ENCODE measurements at places on chromosomes 4 and X.

- DNase-seq, result no peak
These were observed 109.8 kb downstream of the LUZP4 start for GRCh38 chrX:115399306-115399705.

GRCh38 chrX:68994135-68994890 lies 165.5 kb downstream of the EFNB1 start:
- no peak for DNase-seq

- DNase-seq, result peak; percentile 82
These were observed 12.2 kb downstream of the ARHGEF6 start for GRCh38 chrX:136768469-136769084.

DNA sequence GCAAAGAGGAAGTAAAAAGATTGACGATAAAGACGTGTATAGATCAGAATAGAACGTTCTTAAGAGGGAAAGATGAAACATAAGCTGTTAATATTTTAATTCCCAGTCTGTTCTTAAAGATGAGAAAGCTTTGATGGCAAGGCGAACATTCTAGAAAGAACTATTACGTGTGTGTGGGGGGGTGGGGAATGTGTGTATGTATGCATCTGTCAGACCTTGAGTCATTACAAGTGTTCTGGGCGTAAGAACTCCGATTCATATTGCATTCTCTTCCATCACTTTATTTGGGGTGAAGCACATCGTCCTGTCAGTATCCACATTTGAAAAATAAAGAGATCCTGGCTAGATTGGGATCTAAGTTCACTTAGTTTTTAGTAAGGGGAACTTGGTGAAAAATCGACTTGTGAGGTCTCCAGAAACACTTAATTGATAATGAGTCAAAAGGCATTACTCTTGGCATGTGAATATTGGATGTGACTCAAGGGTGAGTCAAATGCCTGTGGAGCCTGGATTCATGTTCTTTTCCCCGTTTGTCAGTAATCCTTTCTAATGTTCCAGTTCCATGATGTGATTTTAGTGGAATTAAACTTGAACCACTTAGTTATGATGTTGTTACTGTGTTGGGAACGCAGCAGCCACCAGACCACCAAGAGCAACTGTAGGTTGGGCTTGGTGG lies 3.1 kb downstream of the SMS start:
- DNase-seq, result no peak

- no peak for DNase-seq
These were observed 2.6 kb downstream of the PNCK start for GRCh38 chrX:153670748-153671588.

DNA sequence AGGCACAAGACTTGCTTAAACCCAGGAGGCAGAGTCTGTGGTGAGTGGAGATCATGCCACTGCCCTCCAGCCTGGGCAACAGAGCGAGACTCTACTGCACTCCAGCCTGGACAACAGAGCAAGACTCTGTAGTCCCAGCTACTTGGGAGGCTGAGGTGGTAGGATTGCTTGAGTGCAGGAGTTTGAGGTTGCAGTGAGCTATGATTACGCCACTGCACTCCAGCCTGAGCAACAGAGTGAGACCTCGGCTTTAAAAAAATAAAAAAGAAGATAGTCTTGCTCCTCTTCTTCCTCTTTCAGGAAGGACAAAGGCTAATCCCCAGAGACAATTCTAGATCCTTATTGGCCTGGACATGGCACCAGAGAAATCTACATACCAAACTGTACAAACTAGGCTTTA lies 5.7 kb upstream of the PPEF2 start:
- DNase-seq, result no peak

GRCh38 chr4:48173056-48173991 lies 39.3 kb upstream of the TXK start:
- DNase-seq, result peak; percentile 80

DNA sequence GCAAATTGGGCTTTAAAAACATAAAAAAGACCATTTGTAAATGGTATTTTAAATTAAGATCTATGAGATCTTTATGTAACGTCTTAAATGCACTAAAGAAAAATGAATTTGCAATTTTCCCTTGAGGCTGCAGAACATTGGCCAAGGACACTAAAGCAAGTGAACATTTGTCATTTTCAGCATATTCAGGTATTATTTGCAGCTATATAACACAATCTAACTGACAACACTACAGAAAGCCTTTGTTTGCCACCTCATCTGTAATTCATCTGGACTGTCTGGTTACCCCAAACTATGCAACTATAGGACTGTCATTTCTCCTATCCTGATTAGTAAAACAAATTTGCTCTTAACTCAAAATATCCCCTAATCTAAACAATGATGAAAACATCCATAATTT lies 74.8 kb downstream of the ANTXR2 start:
- no peak for DNase-seq

- DNase-seq, result no peak
These were observed 39.6 kb upstream of the DIPK2B start for GRCh38 chrX:45240301-45240700.

GRCh38 chr4:152340818-152341217 lies 195.1 kb downstream of the FBXW7 start:
- no peak for DNase-seq

GRCh38 chrX:102155806-102156179 lies at the start of gene BEX5:
BEX5 (minus strand) TSS chrX:102155977; CDS start chrX:102154265, 1,712 bp downstream.
- no peak for DNase-seq

GRCh38 chr4:158053086-158053485 lies 119.7 kb downstream of the GASK1B start:
- no peak for DNase-seq

DNA sequence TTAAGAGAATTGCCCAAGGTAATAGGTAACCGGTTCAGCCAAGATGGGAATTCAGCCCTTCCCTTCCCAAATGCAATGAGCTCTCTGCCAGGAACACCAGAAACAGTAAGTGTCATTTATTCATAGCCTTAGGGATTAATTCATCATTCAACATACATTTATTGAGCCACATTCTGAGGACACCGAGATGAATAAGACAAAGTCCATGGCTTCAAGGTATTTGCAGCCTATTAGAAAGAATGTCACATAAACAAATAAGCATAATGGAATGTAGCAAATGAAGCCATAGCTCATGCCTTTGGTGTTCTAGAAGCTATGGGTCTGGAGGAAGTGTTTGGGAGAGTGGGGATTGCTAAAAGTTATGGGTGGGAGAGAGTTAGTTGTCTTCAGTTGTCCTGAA lies 6.3 kb upstream of the TAB3 start:
- no peak for DNase-seq

GRCh38 chr4:92733231-92733630 lies 429.5 kb downstream of the GRID2 start:
- DNase-seq, result no peak

- DNase-seq, result no peak
These were observed 204.5 kb upstream of the PSAPL1 start for GRCh38 chr4:7638984-7639789.

GRCh38 chrX:97374266-97374665 lies 490.6 kb downstream of the RPA4 start:
- DNase-seq, result no peak

DNA sequence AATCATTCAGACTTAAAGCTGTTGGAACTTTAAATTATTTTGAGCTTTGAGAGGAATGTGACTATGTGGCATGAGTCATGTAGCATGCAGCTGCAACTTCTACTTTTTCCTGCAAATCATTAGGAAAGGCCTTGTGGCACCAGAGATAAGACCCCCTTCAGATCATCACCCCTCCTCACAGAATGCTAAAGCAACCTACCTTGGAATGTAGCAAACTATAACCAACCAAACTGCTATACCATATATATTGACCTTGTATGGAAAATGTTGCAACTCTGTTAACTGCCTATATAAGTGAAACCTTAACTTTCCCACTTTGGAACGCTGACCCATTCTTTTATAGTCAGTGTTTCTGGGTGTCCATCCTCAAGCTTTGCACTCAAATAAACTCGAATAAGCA lies 32.0 kb downstream of the ATXN3L start:
- no peak for DNase-seq

GRCh38 chrX:53631156-53631555 lies 55.4 kb downstream of the HUWE1 start:
- DNase-seq, result no peak

- DNase-seq, result no peak
These were observed 1160.6 kb upstream of the AGA start for GRCh38 chr4:178602833-178603232.
